ENCODE measurements at places on chromosomes 2 and 18.
A peak's percentile ranks its signal among the peaks of the same experiment; 100 is the strongest.

DNA sequence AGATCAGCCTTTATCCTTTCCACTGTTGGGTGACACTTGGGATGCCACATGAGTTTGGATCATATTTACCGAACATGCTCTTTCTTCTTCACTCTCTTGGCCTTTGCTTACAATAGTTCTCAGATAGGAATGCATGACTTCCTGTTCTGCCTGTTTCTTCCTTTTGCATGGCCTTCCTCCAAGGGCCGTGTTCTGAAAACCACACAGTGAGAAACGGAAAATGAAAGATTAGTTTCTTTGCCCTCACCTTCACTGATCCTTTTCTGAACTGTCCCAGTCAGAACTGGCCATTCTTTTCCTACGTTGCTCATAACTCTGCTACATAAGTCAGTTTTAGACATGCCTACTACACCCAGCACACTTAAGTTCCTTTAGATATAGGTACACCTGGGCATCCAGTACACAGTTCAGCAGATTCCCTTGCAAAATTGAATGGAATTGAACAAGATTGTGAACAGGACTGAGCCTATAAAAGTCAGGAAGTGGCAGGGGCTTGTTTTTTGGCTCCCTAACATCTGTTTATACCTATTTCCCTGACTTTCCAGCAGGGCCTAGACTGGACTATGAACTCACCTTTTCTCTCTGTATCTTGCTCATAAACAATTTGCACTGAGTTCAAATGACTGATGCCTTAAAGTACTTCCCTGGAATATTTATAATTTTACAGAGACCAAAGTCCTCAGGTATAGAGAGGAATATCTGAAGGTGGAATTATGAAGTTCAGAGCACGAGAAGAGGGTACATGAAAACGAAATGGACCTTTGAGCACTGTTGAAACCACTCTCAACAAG is 186.4 kb upstream of the ST6GAL2 start:
- no peak for DNase-seq

DNA sequence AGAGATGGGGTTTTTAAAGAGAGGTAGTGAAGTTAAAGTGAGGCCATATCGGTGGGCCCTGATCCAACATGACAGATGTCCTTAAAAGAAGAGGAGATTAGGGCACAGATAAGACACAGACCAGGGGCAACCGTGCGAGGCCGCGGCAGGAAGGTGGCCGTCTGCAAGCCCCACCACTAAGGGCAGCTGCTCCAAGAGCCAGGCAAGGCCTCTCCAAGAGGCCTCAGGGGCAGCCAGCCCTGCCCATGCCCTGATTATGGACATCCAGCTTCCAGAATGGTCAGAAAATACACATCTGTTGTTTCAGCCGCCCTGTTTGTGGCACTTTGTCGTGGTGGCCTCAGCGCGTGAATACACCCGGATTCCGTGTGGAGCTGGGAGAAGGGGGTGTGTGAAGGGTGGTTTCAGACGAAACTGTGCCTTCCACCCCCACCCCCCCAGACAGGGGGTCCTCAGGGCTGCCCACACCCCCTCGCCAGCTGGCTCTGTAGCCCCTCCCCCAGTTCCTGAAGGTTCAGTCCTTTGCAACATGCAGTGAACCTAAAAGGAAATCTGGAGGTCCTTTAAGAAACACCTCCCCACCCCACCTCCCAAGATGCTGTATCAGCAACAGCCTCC is 74.1 kb upstream of the SMAD7 start:
- no peak for DNase-seq

GRCh38 chr2:37415128-37415820 is 70.8 kb downstream of the QPCT start:
- DNase-seq: no peak

DNA sequence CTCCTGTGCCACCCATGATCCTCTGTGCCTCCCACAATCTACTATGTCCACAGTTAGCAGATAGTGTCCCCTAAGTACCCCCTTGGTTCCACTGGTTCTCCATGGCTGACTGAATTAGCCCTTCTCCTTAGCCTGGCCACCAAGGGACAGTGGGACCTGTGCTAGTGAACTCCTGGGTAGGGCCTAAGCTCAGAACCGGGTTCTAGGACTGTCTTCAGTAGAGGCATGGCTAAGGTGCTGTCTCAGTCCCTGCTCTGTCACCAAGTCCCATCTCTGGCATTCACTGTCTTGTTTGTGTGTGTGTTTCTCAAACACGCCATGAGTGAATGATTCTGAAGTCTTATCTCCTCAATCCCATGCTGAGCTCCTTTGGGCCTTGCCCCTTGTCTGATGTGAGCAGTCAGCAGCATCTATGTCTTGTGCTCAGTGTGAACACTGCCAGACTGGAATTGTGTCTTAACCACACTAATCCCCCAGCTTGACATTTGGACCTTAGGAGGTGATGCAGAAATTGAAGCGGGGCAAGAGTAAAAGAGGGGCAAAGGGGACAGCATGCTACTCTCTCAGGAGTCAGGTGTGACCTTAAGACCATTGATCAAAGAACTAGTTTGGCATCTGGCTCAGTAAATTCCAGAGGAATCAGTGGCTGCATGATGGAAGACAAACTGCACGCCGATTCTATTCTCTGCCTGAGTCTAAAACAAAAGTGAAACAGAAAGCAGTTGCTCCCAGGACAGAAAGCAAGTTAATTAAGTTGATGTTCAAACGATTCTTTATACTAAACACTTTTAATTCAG is 190.5 kb downstream of the ALPK2 start:
- peak; percentile 17 for DNase-seq

GRCh38 chr2:134145519-134145918 is 108.4 kb upstream of the MGAT5 start:
- no peak for DNase-seq

DNA sequence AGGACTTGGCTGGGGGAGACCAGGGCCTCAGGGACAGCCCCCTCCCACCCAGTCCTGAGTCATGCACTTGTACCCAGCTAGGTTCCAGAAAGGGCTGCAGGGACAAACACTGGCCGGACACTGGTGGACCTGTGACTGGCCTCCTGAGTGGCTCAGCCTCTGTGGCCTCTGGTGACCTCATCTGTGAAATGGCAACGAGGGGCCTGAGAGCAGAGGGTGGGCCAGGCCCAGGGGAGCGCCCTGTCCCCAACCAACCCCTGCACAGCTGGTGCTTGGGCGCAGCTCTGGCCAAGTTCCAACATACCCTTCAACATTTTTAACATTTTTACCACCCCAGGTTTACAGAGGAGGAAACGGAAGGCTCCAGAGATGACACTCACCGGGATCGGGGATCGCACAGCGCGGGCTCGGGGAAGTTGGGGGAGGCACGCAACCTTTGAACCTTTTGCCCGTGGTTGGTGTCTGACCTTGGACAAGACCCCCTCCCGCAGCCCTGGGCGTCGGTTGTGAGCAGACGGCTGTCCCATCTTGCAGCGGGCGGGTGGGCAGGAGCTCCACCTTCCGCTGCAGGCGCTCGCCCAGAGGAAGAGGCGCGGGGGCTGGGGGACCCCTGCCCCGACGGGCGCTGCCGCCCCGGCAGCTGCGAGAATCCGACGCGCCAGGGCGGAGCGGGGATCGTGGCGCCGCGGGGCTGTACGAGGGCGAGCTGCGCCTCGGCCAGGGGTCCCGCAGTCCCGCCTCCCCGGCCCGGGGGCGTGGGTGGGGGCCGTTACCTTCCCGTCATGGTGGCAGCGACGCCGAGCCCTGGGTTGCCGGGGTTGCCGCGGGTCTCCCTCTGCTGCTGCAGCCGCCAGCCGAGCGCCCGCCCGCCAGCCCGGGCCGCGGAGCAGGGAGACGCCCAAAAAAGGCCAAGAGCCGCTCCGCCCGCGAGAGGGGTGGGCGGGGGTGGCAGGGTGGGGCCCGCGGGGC is 805 bp downstream of the LIMS2 start:
- no peak for DNase-seq

GRCh38 chr18:14940735-14941134 is 192.8 kb downstream of the ANKRD30B start:
- DNase-seq: no peak

GRCh38 chr2:109689182-109689930 is 75.2 kb downstream of the SOWAHC start:
- no peak for DNase-seq

DNA sequence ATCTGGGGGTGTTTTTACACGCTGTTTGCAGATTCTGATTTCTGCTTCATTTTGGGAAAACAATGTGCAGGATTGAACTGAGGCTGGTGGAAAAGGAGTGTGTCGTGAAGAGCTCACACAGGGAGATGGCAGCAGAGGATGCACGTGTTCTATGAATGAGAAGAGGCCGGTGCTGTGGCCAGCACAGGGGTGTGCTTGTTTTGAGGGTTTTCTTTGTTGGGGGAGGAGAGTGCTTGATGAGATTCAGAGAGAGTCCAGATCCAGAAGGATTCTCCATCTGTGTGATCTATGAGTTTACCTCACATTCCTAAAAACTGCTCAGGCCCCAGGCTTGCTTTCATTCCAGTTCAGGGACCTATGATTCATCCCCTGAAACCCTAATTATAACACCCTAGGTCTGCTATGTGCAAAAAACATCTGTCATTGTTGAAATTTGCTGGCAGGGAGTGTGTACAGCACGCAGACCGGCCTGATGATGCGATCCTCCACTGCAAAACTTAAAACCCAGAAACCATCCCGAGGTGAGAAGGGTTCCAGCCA is 12.1 kb downstream of the TGFA start:
- DNase-seq: no peak

DNA sequence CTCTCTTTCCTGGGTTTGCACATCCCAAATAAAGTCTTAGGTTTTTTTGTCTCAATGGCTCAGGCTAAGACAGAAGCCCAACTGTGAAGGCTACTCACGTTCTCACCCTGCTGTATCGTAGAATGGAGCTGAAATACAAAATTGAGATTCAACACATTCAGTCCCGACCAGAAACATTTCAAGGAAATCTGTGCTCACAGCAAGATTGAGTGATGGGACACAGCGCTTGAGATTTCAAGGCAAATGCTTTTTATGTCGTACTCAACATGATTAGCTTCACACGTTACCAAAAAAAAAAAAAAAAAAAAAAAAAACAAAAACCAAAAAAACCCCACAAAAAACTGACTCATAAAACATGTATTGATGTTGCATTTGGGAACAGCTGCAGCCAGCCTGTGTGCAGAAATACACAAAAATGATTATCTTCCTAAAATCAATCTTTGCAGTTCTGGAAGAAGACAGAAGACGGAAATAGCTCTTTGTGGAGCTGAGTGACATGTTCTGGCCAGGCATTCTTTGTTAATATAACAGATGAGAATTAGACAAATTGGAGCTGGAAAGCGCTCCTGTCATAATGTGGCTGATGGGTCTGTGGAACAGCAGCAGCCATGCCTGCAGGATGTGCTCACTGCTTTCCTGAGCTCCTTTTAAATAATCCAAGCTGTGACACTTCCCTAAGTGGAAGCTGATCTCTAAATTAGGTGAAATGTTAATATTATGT is 453.2 kb downstream of the LPIN1 start:
- no peak for DNase-seq

DNA sequence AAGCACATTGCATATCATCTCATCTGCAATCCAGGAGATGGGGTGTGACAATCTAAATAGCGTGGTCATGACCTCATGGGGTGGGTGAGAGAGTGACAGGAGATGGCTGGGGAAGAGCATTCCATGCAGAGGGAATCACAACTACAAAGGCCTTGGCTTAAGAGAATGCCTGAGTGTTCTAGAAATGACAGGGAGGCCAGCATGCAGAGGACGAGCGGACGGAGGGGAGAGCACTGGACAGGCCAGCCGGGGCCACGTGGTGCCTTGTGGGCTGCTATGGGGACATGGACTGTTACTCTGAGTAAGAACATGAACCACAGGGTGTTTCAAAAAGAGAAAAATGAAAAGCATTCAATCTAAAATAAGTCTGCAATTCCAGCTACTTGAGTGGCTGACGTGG is 117.9 kb upstream of the ODC1 start:
- no peak for DNase-seq

- DNase-seq: no peak
Measured at GRCh38 chr18:76380791-76381405, 114.1 kb downstream of the ZNF516 start.

DNA sequence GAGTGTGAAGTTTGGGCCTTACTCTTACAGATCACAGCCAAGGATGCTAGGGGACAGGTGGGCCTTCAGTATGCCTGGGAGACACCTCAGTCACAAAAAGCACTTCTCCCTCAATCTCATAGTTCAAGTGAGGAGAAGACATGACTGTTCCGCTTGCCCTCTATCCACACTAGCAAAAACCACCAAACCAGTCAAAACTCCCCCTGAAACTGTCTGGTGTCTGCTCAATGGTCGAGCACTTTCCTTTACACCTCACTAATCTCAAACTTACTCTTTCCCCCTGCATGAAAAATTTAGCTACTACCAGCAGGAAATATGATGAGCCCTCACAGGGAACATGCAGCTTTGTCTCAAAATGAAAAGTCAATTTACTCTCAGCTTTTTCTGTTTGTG is 232.2 kb downstream of the TRIB2 start:
- DNase-seq: no peak

GRCh38 chr2:128777196-128778035 is 458.7 kb upstream of the HS6ST1 start:
- no peak for DNase-seq

DNA sequence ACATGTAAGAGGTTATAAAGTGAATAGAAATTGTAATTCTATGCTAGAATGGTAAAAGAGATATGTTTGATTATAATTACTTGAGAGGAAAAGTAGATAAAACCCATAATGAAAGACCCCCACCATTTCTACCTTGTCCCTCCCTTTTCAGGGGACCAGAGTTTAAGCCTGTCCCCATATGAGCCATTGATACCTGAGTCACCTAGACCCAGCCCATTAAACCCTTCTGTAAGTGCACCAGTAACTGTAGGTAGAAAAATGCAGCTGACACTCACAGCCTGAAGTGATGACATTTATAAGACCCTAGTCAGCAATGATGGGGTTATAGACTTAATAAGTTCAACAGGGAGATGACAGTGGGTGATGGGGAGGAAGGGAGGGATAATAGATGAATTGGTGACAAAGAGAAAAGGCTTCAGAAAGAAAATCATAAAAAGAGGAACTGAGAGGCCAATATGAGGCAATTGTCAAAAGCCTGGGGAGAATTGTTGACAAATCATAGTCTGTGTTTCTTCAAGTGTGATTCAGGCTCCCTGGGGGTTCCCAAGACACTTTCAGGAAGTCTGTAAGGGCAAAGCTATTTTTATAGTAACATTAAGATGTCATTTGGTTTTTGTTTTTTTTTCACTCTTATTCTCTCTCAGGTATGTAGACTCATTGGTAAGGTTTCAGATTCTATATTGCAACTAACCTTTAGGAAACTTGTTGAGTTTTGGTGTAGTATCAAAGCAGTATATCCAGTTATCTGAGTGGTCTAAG is 544.2 kb downstream of the SATB2 start:
- DNase-seq: no peak

GRCh38 chr18:34548120-34548972 is 161.8 kb upstream of the DTNA start:
- DNase-seq: no peak
